Central memory CD8-positive, alpha-beta T cell (primary cell): ENCODE measurements at places on chromosomes 4 and X.

GRCh38 chrX:39399387-39399786 is 598.1 kb downstream of the MID1IP1 start:
- no peak for DNase-seq

DNA sequence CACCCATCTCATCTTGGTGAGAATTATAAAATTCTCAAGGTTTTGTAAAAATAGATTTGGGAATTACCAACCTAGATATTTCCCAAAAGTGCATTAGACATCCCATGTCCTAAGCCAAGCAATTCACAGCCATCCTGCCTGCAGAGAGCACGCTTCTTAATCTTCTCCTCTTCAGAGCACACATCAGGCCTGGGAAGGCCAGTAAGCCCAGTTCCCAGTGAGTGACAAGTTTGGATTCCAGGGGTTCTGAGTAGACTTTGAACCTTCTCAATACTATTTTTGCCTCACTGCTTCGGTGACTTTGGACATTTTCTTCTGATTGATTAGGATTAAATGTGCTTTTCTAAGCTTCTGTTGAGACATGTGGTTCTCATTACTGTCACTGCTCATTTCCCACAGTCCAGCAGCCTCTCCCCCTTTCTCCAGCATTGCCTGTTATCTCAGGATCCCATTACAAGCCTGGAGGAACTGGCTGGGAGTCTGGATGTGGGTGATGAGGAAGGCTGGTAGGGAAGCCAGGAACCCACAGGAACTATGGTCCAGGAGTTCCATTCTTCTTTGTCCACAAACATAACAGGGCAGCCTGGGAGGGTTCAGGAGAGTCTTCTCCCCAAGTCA is 56.4 kb upstream of the TMEM150C start:
- DNase-seq: no peak

DNA sequence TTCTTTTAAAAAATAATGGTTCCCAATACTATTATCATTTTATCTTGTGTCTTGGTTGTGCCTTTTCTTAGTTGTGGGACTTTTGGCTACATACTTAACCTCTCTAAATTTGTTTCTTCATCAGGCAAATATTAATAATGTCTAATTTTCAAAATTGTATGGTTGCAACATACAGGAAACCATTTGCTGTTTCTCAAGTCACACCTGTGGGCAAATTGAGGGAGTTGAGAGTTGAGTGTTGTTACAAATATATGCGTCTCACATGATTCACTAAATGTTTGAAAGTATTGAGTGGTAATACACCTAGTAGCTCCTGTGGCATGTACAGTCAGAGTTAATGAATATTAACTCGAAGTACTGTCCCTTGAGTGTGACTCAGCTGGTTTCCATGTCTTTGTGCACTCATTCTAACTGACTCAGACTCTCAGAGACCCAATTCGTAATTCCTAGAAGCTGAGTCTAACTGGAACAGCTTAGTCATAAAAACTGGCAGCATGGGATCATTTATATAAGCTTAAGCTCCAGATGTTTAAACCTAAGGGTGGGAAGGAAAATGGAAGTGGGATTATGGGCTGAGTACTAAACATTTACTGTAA is 802.4 kb downstream of the TRIML1 start:
- DNase-seq: no peak

GRCh38 chr4:99664716-99665115 is 7.1 kb upstream of the C4orf54 start:
- no peak for DNase-seq

DNA sequence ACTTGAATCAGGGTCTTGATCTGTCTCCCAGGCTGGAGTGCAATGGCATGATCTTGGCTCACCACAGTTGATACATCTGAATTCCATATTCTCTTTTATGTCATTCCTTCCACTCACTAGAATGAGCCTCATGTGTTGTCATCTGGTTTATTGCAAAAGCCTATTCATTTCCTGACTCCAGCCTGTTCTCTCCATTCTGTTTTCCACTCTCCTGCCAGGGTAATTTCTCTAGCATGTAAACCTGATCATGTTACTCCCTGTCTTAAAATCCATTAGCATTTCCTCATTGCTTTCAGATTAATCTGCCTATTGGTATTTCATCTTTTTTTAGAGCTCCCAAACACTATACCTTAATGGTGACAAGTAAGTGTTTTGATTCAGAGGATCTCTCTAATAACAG is 4.3 kb upstream of the DDX60L start:
- DNase-seq: no peak
